Fibroblast of skin of abdomen (primary cell): ENCODE measurements at places on chromosomes 3 and 15.
A peak's percentile ranks its signal among the peaks of the same experiment; 100 is the strongest.

DNA sequence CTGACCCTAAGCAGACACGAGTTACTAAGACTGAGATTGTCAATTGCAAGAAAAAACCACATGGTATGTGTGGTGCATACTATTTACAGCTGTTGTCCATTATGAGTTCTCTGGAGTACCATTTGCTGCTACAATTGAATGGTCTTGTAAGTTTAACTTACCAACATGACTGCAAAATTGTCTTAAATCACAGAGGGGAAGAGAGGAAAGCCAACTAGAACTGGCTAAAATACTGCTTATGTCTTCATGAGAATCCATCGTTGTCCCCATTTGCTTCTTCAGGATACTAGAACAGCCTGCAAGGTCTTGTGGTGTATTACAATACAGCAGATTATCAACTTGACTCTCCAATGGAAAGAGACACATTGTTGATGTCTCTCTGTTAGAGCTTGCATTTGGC is 313.2 kb downstream of the AGBL1 start:
- no peak for DNase-seq

DNA sequence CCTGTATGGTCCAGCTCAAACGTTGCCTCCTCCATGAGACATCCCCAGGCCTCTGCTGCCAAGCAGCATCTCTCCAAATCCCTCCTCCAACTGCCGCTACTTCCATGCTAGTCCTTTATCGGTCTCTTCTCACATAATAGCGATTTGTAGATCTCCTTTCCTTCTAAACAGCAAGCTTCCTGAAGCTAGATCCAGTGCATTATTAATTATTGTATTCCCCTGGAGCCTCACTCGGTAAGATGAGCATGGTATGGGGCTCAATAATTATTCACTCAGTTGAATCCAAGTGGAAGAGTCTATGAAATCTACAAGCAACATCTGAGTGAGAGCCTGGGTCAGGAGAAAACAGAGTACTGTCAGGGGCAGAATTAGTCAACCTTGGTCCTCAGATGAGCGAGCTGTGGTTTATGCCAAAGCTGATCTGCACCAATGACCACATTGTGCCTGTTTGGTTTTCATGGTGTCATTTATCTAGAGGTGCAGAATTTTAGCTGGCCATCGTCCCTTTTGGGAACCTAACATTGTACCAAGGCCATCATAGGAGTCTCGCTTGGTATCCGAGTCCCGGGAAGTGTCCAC is 93.8 kb upstream of the UBE2E1 start:
- DNase-seq, result no peak

DNA sequence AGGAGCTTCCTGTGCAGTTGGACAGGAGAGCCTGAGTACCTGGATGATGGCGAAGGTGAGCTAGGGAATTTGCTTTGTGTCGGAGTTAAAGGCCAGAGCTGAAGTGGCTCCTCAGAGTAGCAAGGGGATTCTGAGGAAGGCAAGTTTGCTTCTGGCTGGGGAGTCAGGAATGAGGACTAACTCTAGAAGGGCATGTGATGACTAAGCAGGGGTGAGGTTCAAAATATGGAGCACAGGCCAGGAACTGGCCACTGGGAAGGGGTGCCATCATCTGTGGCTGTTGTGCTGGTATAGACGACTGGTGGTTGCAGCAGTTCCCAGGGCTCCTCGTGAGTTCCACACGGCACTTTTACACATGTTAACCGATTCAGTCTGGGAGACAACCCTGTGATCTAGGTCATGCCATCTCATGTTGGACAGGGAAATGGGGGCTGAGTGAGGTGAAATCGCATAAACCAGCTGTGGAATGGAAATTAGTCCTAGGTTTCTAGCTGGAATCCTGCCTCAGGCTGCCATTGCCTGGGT is 100.8 kb downstream of the EEFSEC start:
- DNase-seq, result no peak

- peak; percentile 84 for DNase-seq
Measured at GRCh38 chr15:52642386-52643361, 36.5 kb downstream of the ATOSA start.

GRCh38 chr3:73405853-73406252 is 218.9 kb downstream of the PDZRN3 start:
- peak; percentile 22 for DNase-seq

- peak; percentile 28 for DNase-seq
Measured at GRCh38 chr15:85793641-85794597, 806 bp downstream of the KLHL25 start.

DNA sequence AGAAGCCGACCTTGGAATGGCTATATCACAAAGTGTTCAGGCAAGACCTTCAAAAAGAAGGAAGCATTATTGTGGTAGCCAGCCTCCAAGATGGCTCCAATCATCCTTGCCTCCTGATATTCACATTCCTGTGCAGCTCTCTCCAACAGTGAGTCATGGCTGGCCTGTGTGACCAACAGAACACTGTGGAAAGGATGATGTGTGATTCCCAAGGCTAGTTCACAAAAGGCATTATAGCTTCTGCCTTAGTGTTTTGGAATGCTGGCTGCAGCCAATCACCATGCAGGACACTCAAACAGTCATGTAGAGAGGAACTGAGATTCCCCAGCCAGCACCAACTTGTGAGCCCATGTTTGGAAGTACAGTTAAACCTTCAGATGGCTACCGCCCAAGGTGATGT is 102.6 kb downstream of the EFL1 start:
- peak; percentile 100 for DNase-seq

DNA sequence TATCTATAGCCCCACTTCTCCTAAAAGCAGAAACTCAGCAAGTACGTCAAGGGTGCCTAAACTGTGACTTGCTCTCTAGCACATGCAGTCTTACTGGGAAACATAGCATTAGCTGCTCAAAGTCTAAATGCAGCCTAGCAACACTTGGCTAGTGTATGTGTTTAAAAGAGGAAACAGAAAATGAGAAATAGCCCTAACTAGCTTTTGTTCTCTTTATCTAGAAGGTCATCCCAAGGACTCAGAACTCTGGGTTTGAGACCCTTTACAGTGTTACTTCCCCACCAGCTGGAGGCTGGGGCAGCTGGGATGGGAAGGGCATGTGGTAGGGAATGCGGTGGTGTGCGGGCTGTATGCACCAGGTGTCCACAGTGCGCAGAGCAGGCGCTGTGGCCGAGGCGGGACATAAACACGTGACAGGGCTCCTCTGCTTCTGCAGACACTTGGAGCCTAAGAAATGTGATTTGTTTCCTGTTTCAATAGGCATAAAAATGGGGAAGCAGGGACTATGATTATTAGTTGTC is 13.3 kb downstream of the ETV5 start:
- no peak for DNase-seq

DNA sequence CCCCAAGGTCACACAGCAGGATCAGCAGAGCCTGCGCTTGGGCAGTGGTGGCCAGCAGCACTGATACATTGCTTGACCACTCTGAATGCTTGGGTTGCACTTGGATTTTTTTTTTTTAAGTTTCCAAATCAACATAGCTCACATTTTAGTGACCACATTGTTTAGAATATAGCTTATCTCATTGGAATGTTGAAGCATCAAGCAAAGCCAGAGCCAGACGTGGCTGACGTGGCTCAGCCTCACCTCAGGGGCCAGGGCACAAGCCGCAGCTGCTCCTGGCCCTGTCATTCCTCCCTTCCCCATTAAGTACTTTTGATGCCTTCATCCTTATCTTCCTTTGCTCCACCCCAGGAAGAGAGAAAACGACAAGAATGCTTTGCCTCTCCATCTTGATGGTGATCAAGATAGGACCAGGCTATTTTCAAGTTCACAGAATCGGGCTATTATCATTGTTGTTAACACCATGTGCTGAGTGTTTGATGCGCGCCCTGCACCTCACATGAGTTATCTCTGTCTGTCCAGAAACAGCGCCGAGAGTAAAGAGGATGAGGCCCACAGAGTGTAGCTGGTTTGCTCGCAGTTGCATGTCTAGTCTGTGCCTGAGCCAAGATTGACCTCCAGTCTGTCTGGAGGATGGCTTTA is 75.8 kb downstream of the AAGAB start:
- peak; percentile 96 for DNase-seq

DNA sequence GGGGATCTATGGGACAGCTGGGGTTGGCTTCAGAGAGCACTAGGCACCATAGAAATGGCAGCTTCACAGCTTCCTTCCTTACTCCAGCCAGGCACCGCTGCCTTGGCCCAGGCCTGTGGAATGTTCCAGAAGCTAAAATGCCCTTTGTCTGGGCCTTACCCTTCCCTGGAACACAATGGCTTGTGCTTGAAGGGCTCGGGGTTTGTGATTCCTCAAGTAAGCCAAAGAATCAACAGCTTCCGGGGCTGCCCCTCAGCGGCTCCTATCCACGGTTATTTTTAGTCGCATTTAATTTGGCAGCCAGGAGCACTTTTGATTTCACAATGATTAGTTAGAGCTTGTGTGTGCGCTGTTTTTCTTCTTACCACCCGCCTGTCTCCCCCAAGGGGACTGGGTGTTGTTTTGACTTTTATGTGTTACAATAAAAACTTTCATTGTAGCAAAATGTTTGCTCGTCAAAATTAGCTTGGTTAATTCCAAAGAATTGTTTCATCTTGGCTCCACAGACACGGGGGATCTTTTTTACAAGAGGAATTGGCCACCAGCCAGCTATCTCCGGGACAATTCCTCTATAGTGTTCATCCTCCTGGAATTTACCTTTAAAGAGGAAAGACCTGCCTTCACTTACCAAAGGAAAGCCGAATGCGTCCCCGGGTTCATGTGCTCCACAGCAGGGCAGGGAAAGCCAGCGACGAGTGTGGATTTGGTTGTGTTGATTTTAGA is 73.8 kb downstream of the TLE3 start:
- DNase-seq, result peak; percentile 77

DNA sequence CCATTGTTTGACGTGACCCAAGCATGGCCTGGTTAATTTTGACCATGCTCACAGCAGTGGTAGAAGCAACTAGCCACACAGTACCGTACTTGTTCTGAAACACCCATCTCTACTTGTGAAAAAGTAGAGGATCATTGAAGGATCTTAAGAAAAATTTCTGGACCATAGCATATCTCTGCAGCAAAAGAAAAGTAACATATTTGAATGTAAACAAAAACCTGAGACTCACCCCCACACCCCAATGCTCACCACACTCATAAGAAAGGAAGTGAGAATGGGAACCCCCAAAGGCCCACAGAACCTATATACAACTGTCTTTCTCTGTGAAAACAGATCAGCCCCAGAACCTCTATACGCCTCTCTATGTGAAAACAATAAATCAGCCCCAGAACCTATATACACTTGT is 33.8 kb upstream of the TFRC start:
- DNase-seq, result no peak
